ENCODE measurements at places on chromosomes 16 and 17.
A peak's percentile ranks its signal among the peaks of the same experiment; 100 is the strongest.

DNA sequence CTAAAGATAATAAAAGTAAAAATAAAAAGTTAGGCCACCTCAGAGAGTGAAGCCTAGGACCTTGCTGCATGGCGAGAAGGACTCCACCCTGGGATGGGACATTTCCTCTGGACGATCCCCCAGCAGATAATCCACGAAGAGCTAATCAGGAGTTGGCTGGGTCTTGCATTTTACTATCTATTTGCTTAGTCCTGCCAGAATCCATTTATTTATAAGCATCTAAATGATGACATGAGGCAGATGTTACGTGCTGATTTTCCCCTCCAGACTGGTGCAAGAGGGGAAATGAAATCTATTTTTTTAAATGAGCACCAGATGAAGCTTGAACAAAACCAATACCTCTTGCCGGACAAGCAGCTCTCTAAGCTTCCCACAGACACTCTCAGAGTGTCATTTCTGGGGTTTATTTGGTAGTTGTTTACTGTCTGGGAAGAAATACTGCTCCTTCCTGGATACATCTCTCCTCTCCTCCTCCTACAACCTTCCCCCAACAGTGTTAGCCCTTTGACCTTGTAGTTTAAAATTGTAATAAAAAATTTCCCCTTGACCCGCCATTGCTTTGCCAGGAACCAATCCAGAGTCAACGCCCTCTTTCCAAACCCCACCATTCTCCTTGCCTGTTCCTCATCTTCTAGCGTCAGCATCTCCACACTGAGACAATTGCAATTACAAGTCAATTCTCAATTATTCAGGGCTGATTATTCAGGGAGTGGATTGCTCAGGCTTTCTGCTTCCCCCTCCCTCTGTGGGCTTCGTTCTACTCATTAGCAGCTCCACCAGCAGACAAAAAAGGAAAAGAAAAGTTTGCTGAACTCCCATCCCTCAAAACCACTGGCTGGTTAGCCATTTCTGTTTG is 63.0 kb downstream of the GSG1L start:
- DNase-seq = no peak

DNA sequence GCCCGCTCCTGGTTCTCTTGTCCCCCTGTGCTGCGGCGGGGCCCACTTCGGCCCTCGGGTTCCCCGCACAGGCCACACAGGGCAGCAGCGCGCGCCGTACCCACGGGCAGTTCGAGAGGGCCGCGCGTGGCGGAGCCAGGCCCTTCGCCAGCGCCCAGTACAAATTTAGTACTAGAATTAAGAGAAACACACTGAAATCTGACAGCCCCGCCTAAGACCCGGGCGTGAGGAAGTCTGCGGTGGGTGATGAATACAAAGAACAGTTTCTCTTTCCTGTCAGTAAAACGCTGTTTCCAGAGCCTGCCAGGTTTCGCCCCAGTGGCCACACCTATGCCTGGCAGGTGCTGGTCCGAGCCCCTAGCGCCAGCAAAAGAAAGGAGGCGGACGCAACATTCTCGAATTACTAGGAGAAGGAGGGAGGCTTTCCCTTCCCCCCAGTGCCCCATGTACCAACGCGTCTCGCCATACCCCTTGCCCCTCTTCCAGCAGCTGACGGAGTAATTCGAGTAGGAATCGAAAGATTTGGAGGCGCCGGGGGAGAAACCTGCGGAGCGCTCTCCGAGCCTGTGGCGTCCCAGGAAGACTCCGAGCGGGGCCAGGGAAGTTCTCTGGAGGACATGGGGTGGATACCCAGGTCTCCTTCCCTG is 591 bp upstream of the SLFN5 start:
- peak; percentile 94 for DNase-seq

DNA sequence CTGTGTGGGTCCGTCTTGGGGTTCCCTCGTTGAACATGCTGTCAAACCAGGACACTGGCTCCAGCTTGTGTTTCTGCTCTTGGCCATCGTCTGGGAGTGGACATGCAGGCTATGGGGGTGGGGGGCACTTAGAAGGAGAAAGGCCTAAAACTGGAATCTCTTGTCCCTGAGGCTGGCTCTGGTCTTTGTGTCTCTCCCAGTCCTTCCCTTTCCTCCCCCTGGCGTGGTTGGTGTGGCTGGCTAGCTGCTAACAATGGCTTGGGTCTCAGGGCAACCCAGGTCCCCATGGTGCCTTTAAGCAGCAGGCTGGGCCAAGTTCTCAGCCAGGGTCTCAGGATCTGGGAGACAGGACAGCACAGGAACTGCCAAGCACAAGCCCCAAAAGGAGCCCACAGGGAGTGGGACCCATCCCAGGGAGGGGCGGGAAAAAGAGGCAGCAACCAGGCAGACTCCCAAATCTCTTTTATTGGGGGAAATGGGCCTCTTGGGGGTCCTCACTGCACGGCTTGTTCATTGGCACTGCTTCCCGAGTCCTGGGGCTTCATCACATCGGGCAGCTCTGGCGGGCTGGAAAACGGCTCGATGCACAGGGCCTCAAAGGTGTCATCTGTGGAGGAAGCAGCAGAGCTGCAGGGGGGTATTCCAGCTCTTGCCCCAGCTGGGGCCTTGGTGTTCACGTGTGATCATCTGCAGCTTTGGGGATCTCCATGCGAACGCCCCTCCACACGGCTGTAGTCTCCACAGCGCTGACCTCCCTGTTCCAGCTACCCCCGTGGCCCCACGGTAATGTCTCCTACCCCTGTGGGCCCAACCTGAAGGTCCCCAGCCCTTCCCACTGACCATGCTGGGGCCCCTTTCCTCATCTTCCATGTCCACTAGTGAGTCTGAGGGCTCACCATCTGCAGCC is 5.3 kb downstream of the ELOB start:
- peak; percentile 4 for DNase-seq

- no peak for DNase-seq
These were observed 13.5 kb downstream of the SDR42E1 start for GRCh38 chr16:81997738-81998137.

DNA sequence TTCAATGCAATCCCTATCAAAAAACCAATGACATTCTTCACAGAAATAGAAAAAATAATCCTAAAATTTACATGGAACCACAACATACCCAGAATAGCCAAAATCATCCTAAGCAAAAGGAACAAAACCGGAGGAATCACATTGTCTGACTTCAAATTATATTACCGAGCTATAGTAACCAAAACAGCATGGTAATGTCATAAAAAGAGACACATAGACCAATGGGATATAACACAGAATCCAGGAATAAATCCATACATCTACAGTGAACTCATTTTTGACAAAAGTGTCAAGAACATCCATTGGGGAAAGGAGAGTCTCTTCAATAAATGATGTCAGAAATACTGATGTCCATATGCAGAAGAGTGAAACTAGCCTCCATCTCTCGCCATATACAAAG is 105.8 kb upstream of the CORO6 start:
- no peak for DNase-seq

DNA sequence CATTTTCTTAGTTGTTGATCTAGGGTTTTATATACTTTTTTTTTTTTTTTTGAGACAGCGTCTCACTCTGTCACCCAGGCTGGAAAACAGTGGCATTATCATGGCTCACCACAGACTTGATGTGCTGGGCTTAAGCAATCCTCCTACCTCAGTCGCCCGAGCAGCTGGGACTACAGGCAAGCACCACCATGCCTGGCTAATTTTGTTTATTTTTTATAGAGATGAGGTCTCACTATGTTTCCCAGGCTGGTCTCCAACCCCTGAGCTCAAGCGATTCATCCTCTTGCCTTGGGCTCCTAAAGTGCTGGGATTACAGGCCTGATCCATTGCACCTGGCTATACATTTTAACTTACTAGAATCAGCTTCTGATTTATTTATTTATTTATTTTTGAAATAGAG is 34.2 kb upstream of the ATP2A3 start:
- DNase-seq = no peak

GRCh38 chr17:74767111-74767516 is 9.0 kb downstream of the NAT9 start:
- DNase-seq = no peak

- DNase-seq = no peak
These were observed 34.7 kb downstream of the MRTFB start for GRCh38 chr16:14105760-14106375.

- DNase-seq = no peak
These were observed 355.7 kb downstream of the HAPSTR1 start for GRCh38 chr16:9447195-9447551.

DNA sequence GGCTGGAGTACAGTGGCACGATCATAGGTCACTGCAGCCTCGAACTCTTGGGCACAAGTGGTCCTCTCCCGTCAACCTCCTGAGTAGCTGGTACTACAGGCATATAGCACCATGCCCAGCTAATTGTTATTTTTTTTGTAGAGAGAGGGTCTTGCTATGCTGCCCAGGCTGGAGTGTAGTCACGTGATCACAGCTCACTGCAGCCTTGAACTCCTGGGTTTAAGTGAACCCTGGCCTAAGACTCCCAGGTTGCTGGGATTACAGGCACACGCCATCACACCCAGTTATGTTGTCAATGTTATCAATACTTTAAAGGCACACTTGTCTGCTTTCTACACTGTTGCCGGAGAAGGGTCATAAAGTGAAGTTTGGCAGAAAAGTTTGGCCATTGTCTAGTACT is 22.0 kb upstream of the LASP1NB start:
- no peak for DNase-seq

DNA sequence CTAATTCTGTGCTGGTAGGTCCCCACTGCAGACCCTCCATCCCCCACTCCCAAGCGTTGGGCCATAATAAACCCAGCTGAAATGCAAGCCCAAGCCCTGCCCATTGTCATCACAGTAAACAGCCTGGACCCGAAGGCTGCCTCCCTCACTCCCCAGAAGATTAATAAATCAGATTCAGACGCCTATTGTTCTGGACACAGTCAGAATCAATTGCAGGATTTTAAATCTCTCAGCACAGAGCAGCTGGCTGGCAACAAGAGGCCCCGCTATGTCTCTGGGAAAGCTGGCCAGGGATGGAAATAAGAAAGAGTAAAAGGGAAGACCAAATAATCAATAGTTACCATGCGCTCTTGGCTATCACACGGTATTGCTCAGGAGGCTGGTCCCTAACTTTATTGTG is 93.9 kb downstream of the C17orf67 start:
- DNase-seq = no peak

Measured in activated naive CD4-positive, alpha-beta T cell treated with anti-CD3 and anti-CD28 coated beads for 36 hours (primary cell).